Right forelimb (tissue), 1 donor: ENCODE measurements at places on chromosomes 12 and 14.

DNA sequence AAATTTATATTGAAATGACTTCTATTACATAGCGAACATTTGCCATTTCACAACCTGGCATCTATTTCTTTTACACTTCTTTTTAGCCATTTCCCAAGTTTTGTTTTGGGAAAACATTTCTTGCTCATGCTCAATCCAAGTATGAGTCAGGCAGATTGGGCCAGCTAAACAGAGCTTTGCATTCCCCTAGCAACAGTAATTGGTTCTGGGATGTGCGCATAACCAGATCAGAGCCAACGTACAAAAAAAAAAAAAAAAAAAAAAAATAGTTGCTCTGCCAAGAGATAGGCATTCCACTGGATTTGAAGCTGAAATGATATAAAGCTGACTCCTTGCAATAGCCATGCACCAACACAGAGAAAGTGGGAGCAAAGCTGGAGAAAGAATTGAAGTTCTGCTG lies 37.5 kb downstream of the PLCZ1 start:
- no peak for DNase-seq

DNA sequence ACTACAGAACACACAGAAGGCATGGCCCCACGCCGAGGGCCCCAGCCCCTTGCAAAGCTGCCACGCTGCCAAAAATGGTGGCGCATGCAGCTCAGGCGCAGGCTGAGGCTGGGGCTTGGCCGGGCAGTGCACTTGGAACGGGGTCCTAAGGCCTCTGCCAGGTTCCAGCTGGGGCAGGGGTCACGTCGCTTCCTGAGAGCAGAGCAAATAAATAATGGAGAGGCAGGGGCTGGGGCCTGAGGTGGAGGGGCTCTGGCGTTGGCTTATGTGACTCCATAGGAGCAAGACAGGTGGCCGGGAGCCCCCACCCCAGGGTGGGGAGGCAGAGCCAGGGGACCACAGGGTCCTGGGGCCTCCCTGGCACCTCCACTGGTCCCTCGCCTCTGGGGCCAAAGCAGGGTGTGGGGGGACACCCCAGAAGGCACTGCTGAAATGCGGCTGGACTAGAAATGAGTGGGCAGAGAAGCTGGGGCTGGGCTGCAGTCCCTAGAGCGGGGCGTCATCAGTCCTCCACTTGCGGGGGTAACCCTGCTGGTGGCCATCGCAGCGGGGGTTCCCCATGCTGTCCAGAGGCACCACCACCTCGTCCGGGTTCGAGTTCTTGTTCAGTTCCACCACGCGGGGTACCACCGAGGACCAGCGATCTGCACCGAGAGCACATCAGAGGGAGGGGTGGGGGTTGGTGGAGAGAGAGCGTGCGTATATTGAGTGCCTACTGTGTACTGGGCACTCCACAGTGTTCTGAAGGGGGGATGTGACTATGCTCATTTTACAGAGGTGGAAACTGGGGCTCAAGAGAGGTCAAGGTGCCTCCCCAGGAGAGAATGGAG lies 49.8 kb downstream of the TRPV4 start:
- no peak for DNase-seq

DNA sequence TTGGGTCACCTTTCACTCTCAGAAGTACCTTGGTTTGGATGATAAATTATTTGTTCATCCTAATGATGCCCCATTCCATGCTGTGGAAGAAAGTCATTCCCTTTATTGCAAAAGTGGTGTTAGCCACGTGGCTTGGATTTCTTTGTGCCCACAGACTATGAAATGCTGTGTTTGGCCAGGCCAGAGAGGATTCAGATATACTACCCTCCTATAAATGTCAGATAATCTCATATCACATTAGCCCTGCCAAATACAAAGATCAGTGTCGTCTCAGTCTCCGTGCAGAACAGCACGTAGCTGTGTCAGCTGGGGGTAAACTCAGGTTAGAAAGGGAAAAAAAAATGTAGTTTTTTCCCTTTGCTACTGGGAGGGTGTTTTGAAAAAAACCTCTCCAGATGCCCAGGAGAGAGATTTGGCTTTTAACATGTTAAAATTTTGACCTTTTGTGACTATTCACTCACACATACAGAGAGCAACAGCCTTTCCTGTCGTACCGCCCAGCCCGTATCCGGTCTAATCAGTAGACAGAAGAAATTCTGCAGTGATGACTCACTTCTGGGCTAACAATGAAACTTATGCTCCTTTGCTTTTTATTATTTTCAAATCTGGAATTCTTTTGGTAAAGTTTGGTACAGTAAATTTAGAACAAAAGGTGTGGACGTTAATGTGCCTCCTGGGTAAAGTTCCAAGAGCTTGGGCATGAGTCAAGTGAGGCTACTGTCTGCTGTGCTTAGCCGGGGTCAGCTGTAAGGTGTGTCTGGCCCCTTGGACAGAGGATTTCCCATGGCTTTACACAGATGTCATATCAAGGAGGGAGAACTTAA lies 8.5 kb upstream of the PTPRB start:
- DNase-seq, result no peak

DNA sequence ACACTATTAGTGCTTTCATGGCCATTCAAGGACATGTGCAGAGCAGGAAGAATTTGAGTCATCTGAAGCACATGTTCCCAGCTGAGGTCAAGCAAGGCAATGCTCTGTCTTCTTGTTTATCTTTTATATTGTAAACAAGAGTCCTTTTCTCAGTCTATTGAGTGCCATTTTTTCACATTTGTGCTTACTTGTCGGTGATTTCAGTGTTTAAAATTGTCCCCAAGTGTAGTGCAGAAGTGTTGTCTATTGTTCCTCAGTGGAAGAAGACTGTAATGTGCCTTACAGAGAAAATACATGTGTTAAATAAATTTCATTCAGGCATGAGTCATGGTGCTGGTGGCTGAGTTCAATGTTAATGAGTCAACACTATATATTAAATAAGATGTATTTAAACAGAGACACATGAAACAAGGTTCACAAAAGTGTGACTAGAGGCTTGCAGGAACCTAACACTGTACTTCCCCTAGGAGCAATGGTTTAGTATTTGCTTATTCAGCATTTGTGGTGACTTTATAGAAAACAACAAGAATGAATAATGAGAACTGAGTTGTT lies 391.1 kb downstream of the LRIG3 start:
- no peak for DNase-seq

- DNase-seq, result no peak
Measured at GRCh38 chr14:74249433-74250375, 10.5 kb downstream of the VSX2 start.

DNA sequence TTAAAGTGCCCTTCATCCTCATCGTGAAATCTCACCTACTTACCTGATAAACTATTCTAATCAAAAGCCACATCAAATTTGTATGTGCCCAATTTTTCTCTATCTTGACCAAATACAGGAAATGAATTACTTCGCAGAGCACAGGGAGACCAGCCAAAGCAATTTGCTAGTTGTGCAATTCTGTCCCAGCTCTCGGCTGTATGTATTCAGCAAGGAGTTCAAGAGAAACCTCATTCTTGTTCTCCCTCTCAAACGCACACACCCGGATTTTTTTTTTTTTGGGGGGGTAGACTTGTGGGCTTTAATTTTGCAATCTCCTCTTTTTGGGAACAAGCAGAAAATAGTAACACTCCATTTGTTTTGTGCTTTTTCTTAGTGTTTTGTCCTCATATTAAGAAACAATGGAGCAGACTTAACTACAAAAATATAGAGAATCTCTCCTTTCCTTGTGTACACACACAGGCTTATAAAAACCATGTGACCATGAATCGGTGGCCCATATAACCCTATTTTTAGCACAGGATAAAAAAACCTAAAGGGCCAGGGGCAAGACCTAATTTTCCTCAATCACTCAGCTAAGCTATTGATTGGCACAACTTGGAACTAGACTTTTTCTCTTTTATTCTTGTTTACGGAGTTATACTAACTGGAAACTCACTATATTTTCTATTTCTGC lies 64.2 kb downstream of the MBIP start:
- no peak for DNase-seq

- peak; percentile 68 for DNase-seq
Measured at GRCh38 chr12:112419297-112420133, 768 bp downstream of the PTPN11 start.

DNA sequence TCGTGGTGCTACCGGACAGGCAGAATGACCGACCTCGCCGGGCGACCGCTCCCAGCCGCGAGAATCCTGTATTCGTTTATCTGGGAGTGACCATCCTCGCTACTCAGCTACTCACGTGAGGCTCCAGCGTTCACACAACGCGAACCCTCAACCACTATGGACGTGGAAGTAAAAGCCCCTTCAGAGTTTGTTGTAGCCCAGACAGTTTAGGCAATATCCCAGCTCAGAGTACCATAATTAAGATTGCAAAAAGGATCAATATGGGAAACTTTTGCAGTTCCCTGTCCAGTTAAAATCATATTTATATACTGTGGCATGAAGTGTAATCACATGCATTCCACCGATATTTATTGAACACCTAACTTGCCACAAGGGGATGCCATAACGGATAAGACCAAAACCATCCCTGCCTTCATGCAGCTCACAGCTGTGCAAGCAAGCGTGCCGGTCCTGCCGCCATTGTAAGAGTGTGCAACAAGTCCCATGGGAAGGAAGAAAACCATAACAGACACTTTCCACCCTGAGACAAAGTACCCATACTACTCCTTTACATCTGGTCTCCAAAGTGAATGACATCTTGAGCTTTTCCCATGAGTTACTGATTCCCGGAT lies 938 bp upstream of the MAX start:
- no peak for DNase-seq

- DNase-seq, result no peak
Measured at GRCh38 chr12:94435511-94435927, 24.1 kb downstream of the CEP83 start.

DNA sequence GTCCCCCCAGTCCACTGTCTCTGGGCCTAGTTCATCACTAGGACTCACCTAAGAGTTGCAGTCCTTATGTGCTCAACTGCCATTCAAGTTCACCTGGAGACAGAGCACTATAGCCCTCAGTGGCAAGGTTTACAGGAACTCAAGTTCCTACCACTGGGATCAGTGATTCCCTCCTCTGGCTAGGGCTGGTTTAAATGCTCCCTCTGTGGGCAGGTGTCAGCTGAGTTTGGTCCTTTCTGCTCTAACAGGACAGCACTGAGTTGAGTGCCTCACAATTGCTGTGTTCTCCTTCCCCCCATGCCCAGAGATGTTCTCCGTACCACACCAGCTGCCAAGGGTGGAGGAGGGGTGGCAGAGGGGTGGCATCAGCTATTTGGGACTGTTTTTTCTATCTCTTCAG lies 20.8 kb upstream of the SAV1 start:
- no peak for DNase-seq

GRCh38 chr14:93643127-93643526 lies 145.2 kb downstream of the PRIMA1 start:
- no peak for DNase-seq

DNA sequence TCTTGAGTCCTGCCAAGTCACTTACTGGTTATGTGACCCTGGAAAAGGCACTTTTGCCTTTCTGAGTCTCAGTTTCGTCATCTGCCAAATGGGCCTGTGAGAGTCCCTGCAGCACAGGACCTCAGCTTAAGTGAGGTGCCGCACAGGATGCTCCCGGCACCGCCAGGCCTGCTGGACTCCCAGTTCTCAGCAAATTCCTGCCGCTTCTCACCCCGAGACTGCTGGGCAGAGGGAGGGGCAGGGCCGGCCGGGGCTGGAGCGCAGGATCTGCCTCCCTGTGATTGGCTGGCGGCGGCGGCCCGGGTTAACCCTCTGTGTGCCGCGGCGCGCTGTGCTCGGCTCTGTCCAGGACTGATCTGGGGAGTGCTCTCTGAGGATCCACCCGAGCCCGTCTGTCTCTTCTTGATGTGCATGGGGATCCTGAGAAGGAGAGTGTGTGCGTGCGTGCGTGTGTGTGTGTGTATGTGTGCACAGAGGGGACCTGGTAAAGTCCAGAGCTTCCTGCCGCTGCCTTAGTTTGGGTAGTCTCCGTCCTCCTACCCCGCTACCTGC lies 8.6 kb downstream of the SETD1B start:
- peak; percentile 77 for DNase-seq

GRCh38 chr12:52651726-52652261 lies at the start of gene KRT2:
TSS of gene KRT2 (minus strand) at chr12:52652211. CDS start at chr12:52652142, 69 bp downstream.
- no peak for DNase-seq

- DNase-seq, result no peak
Measured at GRCh38 chr12:111638556-111638955, 39.4 kb upstream of the ATXN2 start.

DNA sequence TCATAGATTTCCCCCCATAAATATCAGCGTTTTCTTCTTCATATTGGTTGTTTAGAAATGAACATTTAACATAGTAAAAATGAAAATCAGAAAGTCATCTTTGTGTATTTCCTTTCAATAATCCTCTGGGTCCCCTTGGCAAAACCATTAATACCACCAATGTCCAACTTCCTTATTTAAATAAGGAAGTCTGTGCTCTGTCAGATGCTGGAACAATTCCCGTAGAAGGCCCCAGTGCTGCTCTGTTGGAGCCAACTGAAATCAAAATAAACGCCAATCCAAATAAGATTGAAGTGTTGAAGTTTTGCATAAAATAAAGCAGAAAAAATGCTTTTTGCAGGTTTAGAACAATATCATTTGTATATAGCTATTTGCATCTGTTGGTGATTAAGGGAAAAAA lies 93.1 kb downstream of the PPM1H start:
- DNase-seq, result no peak

DNA sequence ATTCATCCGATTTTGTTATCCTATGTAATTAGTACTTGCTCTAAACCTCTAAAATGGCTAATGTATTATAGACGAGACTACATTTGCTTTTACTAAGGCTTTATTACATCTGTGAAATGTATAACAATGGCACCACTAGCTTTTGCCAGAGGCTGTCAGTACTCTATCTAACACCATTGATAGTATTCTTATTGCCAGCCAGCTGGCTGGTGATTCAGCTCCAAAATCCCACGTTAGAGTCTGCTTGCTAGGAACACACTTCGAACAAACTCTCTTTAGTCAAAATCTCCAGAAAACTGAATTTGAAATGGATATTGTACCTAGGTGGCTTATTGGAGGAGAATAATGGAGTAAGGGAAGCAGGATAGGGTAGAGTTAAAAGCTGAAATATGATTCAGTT lies 839.2 kb downstream of the SLC6A15 start:
- no peak for DNase-seq

GRCh38 chr14:33040372-33041140 lies 101.9 kb downstream of the NPAS3 start:
- no peak for DNase-seq

DNA sequence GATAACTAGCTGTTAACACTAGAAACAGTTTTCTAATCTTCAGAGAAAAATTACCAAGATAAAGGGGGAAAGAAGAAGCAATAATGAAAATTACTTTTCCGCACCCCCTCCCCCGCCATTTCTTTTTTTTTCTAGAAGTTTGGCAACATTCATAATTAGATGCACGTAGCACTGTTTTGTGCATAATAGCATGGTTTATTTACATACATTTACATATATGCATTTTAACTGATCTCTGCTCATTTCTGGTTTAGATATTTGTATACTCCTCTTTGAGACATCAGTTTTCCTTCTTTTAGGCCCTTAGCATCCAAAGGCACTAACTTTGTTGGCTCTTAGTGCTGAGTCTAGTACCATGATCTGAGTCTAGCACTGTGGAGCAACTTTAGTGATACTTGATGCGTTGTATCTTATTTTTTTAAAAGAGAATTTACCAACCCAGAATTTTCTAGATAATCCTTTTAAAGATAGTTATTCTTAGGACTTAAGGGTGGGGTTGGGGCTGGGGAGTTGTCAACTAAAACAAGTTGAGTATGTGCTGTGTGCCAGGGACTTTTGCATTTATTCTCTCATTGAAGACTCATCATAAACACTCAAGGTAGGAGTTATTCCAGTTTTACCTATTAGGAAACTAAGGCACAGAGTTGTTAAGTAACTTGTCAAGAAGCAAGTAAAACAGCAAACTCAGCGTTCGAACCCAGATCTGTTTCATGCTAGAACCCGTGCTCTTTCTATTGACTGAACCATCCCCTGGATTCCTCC lies 110.5 kb downstream of the DIP2B start:
- DNase-seq, result no peak
